CD4-positive, alpha-beta T cell treated with Interleukin-12 subunit alpha and Interleukin-12 subunit beta, for 1 hour (primary cell): ENCODE measurements at places on chromosomes 2 and 18.
A peak's percentile ranks its signal among the peaks of the same experiment; 100 is the strongest.

DNA sequence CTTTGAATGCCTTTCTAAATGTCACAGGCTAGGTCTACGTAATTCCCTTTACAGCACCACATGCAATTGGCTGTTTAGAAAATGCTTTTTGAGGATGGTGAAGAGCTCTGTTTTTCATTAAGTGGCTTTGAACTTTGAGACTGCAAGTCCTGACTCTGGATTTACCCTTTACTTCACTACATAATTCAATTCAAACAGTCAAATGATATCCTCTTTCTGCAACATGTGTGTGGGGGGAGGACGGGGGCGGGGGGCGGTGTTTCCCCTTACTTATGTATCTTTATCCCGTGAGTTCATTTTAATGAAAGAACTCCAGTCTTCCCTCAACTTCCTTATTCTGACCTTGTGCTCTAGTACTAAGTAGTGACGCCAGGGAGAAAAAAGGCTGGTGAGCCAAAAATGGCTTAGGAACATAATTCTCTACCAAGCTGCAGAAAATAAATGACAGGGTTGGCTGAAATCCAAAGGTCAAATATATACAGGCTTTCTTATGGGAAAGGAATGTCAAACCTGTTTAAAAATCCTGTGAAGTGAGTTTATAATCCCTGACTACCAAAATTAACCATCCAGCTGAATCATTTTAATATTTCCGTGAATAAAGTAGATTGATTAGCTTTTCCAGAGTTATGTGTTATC is 119.6 kb downstream of the SLC8A1 start:
- no peak for DNase-seq

DNA sequence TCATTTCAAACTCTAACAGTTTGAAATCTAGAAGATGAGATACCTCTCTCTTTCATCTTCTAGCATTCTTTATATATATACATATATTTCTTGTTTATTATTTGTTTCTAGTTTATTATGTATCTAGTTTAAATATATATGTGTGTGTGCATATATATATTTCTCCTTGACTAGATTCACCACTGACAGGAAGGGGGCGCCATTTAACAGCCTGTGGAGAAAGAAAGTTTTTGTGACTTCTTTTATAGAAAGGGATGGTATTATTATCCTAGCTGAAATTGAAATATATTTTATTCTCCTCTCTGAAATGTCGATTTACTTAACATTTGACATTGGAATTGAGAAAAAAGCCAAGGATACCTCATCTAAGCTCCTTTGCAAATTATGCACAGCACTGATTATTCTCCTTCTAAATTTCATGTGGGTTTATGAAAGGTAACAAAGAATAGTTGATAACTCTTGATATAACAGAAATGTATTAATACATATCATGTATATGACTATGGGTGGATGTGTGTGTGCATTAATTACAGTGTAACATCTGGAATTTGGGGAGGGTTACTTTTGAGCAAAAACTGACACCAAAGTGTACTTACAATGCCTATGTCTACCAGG is 160.7 kb upstream of the NT5C1B start:
- DNase-seq: peak; percentile 29

- no peak for DNase-seq
Measured at GRCh38 chr2:232501794-232502390, 14.3 kb upstream of the ECEL1 start.

GRCh38 chr2:190470256-190470826 is 62.2 kb downstream of the MFSD6 start:
- DNase-seq: no peak

GRCh38 chr2:114127372-114127771 is 237.5 kb downstream of the ACTR3 start:
- no peak for DNase-seq

DNA sequence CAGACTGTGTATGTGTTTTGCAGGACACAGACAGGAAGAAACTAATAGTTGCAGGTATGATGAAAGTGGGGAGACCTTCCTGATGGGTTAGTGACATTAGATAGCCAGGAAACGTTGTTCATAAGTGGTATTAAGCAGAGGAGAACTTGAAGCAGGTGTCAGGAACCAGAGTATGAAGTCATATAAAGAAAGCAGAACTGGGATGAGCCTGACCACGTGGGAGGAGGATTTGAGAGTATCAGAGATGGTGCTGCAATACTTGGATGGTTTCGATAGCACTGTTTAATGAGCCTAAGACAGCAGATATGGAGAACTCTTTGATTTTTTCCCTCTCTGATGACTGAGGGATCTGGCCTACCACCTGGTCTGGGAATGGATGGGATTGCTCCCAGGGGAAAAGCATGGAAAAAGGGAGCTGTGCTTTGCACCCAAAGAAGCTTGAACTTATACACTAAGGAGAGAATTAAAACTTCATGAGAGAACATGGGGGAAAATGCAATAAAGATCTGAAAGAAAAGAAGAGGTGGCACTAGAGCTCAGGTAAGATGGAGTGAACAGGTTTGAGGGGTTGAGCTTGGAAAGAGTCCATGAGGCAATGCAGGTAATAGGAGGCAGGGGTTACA is 226.0 kb upstream of the LRRTM1 start:
- no peak for DNase-seq

- DNase-seq: no peak
Measured at GRCh38 chr18:48947560-48947959, 3.2 kb downstream of the SMAD7 start.

DNA sequence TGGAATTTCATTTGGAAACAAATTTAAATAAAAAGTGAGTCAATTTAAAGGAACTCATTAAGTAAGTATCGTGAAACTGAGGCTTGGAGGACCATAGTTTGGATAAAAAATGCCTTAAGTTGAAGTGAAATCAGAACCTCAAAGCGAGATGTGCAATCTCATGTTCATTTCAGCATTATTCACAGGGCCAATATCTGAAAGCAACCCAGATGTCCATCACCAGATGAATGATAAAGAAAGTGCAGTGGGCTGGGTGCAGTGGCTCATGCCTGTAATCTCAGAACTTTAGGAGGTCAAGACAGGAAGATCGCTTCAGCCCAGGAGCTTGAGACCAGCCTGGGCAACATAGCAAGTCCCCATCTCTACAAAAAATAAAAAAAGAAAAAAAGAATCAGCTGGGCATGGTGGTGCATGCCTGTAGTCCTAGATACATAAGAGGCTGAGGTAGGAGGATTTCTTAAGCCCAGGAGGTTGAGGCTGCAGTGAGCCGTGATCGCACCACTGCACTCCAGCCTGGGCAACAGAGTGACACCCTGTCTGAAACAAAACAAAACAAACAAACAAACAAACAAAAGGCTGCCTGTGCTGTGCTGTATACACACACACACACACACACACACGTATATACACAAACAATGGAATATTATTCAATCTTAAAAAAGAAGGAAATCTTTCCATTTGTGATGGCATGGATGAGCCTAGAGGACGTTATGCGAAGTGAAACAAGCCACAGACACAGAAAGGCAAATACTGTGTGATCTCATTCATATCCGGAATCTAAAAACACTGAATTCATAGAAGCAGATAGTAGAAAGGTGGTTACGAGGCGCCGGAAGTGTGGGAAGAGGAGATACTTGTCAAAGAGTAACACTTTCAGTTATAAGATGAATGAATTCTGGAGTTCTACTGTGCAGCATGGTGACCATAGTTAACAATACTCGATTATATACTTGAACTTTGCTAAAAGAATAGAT is 14.5 kb downstream of the SH3RF3 start:
- peak; percentile 52 for DNase-seq

DNA sequence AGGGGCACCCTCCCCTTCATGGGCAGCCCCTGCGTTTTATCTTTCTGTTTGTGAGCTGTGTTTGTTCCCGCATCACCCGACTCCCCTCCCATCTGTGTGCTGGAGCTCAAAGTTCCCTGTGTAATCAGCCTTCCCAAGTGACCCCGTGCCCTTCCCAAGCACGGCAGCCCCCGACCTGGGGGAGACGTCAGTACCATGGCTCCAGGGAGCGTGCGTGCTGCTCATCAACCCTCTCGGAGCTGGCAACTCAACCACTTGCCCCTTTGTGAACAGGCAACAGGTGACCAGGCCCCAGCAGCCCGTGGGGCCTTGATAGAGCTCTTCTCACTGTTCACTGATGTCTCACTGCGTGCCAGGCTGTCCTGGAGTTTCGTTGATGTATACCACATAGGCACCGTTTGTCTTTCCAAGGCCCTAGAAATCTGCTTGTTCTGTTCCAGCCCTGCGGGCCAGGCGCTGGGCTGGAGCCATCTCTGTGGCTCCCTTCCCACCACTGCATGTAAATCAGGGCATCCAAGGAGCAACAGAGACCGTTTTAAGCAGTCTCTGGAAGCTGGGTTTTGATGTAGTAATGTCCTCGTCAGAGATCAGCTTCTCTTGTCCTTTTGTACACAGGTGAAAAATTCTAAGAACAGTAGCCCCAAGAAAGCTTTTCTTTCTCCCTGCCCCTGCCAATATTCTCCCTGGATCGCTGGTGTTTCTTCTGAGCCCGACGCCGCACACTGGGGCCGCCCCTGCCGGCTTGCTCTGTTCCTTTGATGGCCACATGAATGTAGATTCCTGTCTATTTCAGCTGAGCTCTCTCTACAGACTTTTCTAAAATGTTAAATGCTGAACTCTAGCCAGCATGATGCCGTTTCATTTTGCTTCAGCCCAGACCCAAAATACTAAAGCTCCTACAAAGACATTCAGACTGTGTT is 107.0 kb upstream of the PTPRM start:
- no peak for DNase-seq

GRCh38 chr2:42874949-42875801 is 82.8 kb upstream of the HAAO start:
- DNase-seq: no peak

DNA sequence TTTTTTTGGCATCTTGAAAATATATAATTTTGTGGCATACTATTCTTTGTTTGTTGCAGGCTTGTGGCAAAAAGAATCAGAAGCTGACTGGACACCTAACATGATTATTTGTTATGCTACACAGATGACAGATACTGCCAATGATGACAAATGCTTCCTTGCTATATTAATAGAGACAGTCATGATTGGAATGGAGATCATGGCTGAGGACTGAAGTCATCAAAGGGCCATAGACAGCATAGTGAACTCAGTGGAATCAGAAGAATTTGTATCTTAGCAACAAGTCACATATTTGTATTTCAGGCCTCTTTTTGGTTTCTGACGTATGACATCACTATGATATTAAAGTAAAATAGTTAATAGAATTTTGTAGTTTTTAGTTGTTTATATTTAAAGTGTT is 1003.8 kb upstream of the DDX18 start:
- no peak for DNase-seq

DNA sequence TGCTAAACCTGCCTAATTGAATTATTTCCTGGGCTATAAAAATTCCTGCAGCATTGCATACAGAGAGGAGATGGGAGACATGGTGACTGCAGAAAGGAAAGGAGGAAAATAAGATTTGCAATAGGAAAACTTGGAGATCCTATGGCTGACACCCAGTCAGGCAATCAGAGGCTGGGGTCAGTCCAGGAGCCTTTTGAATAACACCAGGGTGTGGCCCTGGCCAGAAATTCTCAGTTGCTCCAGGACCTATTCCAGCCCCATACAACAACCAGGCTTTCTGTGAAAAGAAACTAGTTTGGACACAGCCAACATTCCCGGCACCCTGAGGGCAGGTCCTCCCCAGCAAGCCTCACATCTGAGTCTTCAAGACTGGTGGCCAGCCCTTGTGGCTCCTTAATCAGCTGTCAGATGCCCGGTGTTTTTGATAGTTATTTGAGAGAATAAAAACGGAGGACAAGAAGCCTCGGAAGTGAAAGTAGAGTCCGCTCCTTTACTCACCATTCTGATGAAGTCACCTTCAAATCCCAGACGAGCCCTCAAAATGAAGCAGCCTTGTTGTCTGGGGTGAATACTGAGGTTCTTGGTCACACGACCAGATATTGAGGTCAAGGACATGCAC is 31.1 kb upstream of the GMCL1 start:
- DNase-seq: no peak

DNA sequence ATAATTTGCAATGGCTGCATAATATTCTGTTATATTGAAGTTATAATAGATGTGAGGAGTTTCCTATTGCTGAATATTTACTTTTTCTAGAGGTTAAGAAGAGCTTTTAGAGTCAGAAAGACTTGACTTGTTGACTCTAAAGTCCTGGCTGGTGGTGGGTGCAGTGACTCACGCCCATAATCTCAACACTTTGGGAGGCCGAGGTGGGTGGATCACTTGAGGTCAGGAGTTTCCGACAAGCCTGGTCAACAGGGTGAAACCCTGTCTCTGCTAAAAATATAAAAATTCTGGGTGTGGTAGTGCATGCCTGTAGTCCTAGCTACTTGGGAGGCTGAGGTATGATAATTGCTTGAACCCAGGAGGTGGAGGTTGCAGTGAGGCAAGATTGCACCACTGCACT is 33.9 kb upstream of the ATIC start:
- no peak for DNase-seq

DNA sequence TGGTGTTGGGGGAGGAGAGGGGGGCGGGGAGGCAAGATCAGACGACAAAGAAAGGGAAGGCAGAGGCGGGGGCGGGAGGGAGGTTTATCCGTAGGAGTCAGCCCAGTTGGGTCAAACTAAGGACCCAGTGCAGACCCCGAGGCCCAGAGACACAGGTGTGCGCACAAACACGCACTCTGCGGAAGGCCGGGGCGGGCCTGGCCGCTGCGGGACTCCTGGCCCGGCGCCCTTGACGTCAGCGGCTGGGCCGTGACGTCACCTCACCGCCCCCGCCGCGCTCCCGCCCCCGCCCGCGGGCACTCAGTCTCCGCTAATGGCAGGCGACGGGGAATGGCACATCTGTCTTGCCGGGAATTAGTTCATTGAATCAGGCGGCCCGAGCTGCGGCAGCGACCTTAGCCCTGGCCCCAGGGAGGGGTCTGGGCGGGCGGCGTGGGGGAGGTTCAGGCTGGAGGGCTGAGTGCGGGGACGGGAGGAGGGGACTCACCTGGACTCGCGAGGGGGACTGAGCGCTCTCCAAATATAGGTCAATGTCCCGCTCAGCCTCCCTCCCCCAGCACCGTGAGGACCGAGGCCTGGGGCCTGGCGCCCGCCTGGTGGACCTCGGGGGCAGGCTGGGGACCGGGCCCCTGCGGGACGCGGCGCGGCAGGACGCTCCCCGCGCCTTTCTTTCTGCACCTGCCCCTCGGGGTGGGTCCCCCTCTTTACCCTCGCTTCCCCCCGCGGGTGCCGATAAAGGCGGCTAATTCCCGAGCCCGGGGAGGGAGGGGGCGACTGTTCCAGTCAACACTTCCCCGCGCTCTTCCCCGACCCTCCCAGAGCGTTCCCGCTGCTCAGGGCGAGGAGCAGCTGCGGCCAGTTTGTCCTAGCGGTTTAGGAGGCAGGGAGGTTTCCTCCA is 15.5 kb upstream of the ECEL1 start:
- DNase-seq: peak; percentile 17

DNA sequence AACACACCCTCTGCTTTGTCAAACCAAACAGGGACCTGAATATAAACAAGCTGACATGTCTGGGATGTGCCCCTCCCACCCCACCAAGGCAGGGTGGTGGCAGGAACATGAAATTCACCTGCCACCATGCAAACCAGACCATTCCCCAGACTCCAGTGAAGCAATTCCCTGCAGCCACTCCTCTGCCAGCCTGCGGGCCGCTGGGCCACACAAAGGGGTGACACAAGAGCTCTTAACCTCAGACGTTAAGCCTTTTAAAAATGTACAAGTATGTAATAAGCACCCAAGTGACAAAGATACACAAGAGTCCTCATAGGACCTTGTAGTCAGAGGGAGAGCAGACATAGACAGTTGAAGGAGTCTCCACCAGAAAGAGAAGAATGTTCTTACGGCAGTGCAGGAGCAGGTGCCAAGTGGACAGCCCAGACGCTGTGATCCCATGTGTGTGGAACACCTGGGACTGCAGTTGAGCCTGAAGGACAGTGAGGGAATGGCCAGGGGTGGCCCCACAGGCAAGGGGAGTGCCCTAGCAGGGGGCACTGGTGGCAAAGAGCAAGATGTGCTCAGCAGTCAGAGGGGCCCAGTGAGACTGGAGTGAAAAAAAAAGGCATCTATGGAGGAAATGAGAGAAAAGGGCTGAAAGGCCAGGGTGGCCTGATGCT is 36.9 kb downstream of the CRACDL start:
- DNase-seq: no peak
